ENCODE measurements at places on chromosomes 3 and 15.

GRCh38 chr3:182092662-182093262 lies 381.0 kb downstream of the SOX2 start:
- DNase-seq: no peak

GRCh38 chr3:63029326-63029725 lies 154.1 kb upstream of the CADPS start:
- DNase-seq: no peak

DNA sequence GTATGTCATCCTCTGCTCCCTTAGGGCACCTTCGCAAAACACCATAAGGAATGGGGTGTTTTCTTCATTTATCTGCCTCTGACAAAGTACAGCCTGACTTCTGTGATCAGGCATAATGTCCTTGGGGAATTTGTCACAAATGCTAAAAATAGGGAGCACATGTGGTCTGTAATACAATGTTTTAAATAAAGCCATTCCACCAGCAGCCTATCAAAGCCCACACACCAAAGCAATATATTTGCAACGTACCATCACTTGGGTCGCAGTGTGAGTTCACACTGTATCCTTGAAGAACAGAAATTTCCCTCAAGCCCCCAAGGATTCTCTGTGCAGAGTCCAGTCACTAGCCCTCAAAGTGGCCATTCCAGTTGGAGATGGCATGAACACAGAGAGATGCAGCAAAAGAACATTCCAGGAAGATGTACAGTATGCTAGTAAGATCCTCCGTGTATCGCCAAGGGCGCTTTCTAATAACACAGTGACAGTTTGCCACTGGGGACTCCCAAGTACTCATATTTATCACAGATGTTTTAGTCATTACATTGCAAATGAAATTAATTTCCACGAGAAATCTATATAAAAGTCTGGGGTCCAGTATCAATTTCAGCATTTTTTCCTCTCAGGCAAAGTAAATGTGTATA lies 246.7 kb downstream of the MCTP2 start:
- DNase-seq: no peak

DNA sequence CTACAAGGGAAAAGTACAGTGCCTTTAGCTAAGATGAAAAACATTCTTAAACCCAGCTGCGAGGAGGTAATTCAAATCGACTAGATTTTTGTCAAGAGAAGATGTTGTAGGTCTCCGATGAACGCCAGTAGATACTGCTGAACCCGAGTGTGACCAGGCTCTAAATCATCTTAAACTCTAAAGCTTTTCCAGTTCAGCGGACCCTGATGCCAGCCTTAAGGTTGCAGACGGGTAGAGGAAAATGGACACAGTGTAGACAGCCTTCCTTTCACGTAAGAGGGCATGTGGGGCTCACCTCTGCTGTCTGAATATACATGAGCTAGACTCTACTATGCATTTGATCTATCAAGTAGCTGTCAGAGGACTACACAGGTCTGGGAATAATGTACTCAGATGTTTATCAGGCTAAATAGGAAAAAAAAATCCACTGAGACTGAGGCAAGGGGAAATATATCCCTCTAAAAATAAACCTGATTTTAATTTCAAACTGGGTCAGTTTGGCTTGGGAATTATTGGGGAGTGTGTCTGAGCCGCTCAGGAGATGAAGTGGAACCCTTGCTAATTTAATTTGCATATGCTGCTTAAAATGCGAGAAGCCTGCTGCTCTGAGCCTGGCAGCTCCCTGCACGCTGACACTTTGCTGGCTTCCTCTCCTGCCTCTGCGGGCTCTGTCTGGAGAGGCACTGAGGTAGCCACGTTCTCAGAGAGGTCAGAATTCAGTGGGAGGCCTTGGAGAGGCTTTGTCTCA lies 151.9 kb downstream of the CADPS start:
- DNase-seq: no peak

GRCh38 chr3:94082391-94082937 lies 19.6 kb downstream of the NSUN3 start:
- no peak for DNase-seq
